Activated CD4-positive, CD25-positive, alpha-beta regulatory T cell treated with anti-CD3 and anti-CD28 coated beads, Interleukin-2, amount 50 U/mL, for 72 hours (primary cell): ENCODE measurements at places on chromosomes 3 and 15.
A peak's percentile ranks its signal among the peaks of the same experiment; 100 is the strongest.

DNA sequence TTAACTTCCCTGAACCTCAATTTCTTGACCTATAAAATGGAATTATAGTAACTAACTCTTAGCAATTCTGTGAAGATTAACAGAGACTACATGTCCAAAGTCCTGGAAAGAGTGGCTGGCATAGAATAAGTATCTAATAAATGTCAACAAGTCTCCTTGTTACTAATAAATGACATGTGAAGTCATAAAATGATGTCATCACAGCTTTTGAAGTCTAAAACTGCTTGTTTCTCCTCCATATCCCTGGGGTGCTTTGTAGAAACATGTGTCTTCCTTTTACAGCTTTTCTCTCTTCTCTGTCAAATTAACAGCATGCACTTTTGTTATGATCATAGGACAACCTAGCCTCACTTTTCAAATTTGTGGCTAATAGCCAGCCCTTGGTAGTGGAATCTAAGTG, 510.2 kb downstream of the NTRK3 start:
- no peak for DNase-seq

DNA sequence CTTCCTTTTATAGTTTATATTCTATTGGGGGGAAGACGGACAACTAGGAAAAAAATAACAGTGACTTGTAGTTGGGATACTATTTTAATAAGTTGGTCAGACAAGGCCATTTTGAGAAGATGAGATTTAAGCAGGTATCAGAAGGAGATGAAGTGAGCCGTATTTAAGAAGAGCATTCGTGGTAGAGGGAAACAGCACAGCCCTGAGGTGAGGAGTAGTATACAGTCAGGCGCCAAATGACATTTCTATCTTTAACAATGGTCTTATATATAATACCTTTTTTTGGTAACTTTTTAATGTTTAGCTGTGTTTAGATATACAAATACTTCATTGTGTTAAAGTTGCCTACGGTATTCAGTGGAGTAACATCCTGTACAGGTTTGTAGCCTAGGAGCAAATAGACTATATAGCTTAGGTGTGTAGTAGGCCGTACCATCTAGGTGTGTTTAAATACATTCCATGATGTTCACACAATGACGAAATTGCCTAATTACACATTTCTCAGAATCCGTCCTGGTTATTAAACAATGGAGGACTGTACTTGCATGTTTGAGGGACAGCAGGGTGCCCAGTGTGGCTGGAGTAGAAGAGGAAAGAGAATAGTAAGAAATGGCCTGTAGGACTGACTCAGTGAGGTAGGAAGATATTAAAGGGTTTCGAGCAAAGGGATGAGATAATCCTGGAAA, 1.6 kb downstream of the NKTR start:
- no peak for DNase-seq

GRCh38 chr3:118912188-118912587, 122.5 kb downstream of the IGSF11 start:
- no peak for DNase-seq

DNA sequence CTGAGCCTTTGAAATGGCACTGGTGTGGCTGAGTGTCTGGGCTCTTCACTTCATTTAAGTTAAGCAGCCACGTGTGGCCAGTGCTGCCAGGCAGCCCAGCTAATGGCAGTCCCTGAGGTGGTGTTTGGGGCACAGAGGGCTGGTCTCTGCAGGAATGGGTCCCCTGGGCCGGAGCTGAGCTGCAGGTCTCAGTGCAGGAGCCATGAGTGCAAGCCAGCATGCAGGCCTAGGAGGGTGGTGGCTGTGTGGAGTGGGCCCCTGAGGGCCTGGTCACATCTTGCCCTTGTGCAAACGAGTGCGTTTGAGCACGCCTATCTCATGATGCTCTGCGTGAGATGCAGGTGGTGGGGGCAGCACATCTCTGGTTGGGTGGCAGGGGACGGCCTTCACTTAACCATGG, 48.9 kb downstream of the PLXNA1 start:
- no peak for DNase-seq

GRCh38 chr3:26406636-26407035, 215.9 kb upstream of the LRRC3B start:
- DNase-seq: no peak

- DNase-seq: no peak
Observed at GRCh38 chr3:95218484-95218883, 1155.6 kb downstream of the NSUN3 start.

DNA sequence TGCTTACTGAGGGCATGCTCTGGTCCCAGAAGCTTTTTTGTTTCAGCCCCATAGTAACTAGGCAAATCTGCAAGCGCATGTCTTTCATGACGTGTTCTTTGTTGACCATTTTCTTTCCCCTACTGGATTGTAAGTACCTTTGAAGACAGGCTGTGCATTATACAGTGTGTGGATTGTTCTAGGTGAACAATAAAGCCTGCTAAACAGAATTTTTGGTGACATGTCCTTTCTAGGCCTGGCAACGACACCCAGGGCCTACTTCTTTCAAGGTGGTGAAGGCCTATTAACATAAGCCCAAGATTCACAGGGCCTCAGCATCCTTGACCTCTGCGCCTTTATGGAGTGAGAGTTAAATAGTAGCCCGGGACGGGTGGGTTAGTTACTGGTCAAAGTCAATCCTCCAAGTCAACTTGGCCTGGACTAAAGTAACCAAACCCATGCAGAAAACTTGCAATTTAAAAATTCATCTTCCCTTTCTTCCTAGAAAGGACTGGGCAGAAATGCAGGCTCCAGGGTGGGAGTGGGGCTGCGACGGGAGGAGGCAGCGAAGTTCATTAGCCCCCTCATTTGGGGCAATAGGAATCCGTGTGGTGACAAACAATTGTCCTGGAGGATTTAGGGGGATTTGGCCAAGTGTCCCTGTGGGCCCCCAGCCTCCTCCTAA, 37.6 kb upstream of the TRIM71 start:
- no peak for DNase-seq

DNA sequence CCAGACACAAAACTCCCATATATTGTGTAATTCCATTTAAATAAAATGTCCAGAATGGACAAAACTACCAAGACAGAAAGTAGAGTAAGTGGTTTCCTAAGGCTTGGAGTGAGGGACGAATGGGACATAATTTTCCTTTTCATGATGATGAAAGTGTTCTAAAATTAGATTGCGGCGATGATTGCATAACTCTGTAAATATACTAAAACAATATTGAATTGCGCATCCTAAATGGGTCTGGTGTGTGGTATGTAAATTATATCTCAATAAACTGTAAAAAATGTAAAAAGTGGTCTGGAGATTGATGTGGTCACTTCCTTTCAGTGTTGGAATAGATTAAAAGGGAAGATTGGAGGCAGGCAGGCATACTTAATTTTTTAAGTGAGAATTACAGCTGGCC, 105.9 kb upstream of the KCNAB1 start:
- DNase-seq: no peak

DNA sequence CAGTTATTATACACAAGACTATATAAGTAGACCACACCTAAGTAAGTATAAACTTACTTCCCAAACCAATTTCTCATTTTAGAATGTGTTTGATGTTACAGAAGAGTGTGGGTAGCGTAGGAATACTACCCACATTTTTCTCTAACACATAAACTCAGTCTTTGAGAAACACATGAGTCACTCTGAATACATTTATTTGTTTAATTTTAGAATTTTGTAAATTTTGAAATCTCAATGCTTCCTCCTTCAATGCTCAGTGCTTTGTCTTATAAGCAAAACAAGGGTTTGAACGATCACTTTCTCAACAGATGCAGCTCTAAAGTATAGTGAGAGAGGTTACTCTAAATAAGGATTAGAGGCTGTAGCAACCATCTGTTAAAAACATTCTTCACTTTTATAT, 700.8 kb downstream of the SI start:
- DNase-seq: no peak

DNA sequence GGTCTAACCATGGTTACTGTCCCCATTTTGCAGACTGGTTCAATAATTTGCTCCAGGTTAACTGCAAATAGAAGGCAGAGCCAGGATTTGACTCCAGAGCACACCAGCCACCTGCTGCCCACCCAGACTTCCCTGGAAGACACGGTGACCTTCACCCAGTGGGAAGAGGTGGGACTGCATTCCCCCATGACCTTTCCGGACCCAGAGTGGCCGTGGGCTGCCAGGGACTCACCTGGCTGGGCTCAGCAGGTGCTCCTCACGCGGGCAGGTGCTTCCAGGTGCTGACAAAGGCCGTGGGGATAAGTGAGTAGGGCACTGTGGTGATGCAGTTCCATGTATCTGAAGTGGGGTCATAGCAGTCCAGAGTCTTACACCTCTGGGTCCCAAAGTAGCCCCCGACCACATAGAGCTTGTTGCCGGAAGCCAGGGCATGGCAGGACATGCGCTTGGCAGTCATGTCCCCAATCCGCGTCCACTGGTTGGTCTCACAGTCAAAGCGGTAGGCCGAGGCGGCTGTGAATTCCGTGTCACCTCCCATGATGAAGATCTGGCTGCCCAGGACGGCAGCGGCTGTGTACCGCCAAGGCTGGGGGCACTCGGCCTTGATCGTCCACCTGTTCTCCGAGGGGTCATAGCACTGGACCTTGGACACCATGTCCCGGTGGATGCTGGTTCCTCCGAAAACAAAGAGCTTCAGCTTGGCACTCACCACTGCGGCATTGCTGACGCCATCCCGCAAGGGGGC, 26.8 kb downstream of the KLHL25 start:
- DNase-seq: no peak

GRCh38 chr3:31213869-31214486, 318.7 kb upstream of the STT3B start:
- no peak for DNase-seq

DNA sequence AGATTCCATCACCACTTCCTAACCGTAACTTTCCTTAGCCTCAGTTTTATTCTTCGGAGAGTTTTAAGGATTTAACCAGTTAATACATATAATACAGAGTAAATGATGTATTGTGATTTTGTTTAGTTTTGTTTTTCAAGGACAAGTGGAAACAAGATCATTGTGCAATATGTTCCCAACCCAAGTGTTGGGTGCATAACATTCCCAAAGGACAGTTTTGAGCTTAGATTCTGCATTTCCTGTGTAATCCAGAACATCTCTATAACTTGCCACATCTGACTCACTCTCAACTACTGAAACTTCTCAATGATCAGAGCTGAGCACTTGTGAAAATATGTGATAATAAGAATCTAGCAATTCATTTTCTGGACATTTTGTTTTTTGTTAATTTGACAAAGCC, 466.1 kb upstream of the PPP2R3A start:
- no peak for DNase-seq

- DNase-seq: peak; percentile 59
Observed at GRCh38 chr15:40108061-40108854, 421 bp downstream of the BMF start.
